ENCODE measurements at places on chromosomes 2 and 18.

DNA sequence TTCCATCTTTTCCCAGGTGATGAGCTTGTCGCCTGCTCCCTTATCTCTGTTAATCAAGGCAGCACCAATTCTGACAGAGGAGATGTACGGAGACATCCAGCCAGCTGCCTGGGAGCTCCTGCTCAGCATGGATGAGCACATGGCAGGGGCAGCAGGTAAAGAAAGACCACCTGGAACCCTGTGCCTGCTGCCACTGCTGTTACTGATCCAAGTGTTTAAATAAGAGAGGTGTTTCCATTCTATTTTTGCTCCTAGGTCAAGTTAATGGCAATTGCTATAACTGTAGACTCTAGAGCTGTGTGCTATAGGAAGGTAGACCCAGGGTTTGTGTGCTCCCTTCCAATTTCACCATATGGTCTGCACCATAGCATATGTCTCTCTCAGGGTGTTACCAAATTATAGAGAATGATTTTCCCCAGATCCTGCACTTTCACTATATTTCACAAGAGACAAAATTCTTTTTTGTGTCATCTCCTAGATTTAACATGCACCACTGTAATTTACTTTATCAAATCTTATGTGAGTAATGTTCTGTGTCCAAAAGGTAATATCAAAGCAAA is 88.6 kb upstream of the RPE start:
- DNase-seq: no peak

GRCh38 chr2:119220720-119221301 is 2.8 kb upstream of the STEAP3 start:
- DNase-seq: no peak

DNA sequence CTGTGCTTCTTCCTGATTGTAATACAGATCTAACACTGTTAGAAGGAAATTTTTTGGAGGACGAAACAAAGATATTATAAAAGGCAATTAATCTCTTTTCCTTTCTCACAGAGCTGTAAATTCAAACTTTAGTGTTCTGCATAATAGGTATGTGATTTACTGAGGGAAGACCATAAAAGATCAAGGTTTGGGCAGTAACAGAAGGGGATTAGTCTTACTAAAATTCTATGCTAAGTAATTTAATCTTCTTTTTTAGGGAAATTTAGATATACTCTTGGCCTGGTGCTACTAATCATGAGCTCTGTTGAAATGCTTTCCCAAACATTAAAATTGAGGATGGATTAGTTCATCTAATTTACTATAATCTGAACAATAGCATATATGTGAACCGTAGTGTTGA is 8.8 kb upstream of the QPCT start:
- DNase-seq: no peak

DNA sequence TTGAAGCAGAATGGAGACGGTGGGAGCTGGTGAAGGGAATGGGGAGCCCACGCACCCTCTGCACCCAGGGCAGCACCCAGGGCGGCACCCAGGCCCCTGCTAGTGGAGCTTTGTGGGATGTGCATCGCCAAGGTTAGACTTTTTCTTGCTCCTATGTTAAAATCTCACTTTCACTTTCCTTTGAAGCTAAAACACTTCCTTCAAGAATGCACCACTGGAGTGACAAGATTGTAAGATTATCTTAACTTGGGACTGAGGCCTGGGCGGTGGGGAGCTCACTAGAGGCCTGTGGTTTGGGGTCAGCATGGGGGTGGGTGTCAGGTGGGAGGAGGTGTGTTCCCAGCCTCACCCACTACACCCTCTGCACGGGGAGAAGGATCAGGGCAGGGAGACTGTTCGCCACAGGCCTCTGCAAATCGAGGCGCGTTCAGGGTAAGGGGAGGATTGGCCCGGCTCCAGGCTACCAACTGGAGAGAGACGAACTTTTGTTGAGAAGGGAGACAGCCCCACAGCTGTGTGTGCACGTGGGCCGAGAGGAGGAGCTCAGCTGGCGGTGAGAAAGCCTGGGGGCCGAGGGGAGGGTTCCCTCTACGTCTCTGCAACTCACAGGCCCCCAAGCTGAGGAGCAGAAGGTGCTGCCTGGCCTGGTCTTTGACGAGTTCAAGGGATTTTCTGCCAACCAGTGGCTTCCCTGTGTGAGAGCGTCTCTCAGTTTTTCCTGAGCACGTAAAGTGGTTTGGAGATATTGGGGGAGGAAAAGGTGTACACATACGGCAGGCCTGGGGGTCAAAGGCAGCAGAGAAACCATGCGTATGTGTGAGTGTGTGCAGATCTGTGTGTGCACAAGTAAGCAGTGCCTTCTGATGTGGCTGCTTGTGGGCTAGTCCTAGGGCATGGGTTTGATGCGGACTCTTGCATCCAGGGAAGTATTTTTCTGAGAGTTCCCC is 147.7 kb downstream of the KLHL29 start:
- no peak for DNase-seq

GRCh38 chr2:31606509-31606908 is 25.8 kb upstream of the SRD5A2 start:
- no peak for DNase-seq

- DNase-seq: peak; percentile 93
Observed at GRCh38 chr2:241412144-241412543, 56.1 kb downstream of the FARP2 start.

- peak; percentile 46 for DNase-seq
Observed at GRCh38 chr2:88880441-88880953, 189.0 kb downstream of the RPIA start.

Data from fibroblast of skin of right biceps (primary cell).